ENCODE measurements at places on chromosomes 12 and 14.

GRCh38 chr12:16658699-16659098 lies 52.7 kb upstream of the LMO3 start:
- DNase-seq = no peak

DNA sequence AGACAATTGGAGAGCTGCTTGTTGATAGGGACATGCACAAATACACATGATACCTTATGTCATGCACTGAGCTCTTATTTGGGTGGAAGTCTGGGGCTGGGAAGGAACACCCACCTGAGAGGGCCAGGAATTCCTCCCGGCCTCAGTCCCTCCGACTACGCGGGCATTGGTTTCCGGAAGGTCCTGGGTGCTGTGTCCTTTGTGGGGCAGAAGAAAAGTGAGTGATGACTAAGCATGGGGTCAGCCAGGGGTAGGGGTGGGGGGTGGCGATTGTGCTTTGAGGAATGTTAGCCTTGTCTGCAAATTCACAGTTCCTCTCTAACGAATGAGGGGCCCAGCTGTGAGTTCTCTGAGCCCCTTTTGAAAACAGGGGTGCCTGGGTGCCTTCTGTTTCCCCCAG lies 798 bp downstream of the CELA1 start:
- DNase-seq = no peak

DNA sequence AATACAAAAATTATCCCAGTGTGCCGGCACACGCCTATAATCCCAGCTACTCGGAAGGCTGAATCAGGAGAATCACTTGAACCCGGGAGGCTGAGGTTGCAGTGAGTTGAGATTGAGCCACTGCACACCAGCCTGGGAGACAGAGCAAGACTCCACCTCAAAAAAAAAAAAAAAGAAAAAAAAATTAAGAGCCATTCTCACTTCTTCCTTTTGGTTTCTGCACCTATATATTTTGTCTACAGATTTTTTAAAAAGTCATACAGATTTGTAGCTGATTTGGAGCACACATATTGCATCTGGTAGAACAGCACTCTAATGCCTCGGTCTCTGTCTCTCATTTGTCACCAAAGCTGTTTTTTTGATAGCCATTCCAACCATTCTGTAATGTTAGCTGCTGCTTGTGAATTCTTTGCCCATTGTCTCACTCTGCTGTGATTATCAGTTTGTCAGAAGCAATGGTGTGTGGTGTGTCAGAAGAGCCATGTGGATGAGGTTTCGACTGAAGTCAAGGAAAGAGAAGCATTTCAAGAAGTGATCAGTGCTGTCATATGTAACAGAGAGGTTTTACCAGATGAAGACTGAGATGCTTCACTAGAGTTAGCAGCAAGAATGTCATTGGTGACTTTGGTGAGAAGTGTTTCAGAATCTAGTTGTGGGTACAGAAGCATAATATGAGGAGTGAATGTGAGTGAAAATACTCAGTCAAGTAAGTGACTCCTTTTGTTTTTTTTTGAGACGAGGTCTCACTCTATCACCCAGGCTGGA lies 8.7 kb upstream of the KTN1 start:
- no peak for DNase-seq

GRCh38 chr14:69701857-69702256 lies 65.1 kb upstream of the SRSF5 start:
- no peak for DNase-seq

DNA sequence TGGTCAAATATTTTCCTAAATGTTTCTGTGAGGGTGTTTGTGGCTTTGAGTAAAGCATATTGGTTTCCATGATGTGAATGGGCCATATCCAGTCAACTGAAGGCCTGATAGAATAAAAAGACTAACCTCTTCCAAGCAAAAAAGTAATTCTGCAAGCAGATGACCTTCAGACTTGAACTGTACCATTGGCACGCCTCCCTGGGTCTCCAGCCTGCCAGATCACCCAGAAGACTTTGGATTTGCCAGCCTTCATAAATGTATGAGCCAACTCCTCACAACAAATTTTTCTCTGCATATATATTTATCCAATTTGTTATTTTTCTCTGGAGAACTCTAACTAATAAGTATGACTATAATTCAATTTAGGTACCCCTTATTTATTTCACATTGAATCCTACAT lies 190.3 kb downstream of the KIF21A start:
- DNase-seq = no peak

DNA sequence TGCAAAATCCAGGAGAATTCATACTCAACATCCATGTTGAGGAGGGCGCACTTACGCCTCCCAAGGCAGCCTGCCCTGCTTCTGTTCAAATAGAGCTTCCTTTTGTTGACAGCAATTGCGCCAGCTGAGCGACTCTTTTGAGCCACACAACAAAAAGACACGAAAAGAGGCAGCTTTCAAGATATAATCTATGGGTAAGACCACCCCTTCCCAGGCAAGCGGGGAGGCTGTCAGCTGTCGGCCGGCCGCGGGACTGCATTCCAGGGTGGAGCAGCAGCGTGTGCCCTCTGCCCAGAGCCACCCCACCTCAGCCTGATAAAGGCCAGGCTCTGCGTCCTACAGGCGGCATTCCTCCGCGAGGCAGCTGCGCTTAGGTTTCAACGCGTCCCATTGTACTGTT lies 15.8 kb upstream of the STAB2 start:
- DNase-seq = no peak

- no peak for DNase-seq
These were observed 44.9 kb upstream of the RIC8B start for GRCh38 chr12:106729611-106730010.

- no peak for DNase-seq
These were observed 185.6 kb downstream of the TMEM121 start for GRCh38 chr14:105711841-105712460.

Data from muscle of back (tissue), 13 donors.